ENCODE measurements at places on chromosomes 3 and 15. TPM values are rescaled to one million over a fixed set of nuclear protein-coding genes. Genes with fewer than 3 reads are reported as not detected.

LRRC49 gene
- 23.1 TPM for total RNA-seq

PLEKHO2 gene
- 41.4 TPM for total RNA-seq

APBA2 gene
- total RNA-seq = 2.4 TPM

RTP3 gene
- not detected for total RNA-seq

All from ascending aorta (tissue), 2 donors.